NCI-H1436 treated with DMSO at 0.1 percent for 48 hours (cell line): ENCODE measurements at places on chromosomes 13 and 19.

GRCh38 chr13:107192289-107192688 is 624.4 kb upstream of the ARGLU1 start:
- DNase-seq: no peak

DNA sequence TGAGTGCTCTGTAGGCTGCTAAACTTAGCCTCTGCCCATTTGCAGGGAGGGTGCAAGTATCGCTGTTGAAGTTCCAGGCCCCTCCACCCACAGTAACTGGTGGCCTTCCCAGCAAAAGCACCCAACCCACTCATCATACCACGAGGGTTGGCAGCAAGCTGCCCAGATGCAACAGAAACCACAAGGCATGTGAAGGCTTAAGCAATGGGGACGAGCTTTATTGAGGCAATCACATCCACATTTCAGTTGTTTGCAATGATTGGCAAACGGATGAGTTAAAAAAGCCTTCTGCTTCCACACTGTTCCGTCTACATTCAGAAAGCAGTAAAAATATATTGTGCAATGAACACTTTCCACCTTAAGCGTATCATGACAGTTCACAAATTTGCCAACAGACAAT is 10.3 kb downstream of the GJB6 start:
- no peak for DNase-seq

- no peak for DNase-seq
Measured at GRCh38 chr13:41365631-41366030, 54.6 kb downstream of the NAA16 start.

GRCh38 chr19:51749979-51750378 is 1.7 kb downstream of the FPR1 start:
- no peak for DNase-seq

DNA sequence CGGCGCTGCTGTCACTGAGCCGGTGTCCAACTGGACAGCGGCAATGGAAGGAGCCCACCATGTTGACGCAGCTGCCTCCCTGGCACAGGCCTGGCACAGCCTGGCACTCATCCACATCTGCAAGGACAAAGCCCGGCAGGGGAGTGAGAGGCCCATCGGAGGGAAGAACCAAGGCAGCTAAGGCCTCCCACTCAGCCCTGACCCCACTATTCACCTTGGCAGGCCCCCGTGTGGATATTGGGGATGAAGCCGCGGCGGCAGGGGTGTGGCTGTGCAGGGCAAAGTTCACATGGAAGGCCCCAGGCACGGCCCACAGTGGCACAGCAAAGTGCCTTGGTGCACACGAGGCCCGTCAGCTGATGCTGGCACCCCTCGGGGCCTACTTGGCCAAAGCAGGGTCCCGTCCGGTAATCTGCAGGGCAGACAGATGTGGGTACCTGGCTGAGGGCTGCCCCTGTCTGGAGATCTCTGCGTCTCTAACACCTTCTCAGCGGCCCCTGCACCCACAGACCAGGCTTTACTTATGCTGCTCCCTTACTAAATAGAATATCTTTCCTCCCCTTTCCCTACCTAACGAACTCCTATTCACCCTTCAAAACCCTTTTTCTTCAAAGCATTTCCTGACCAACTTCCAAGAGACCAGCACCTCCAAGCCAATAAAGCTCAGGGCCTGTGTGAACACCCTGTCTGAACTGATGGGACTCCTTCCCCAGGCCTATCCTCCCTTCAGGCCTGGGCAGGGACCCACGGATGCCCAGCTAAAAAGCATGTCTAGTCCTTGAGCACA is 7.5 kb downstream of the FBN3 start:
- DNase-seq: no peak

DNA sequence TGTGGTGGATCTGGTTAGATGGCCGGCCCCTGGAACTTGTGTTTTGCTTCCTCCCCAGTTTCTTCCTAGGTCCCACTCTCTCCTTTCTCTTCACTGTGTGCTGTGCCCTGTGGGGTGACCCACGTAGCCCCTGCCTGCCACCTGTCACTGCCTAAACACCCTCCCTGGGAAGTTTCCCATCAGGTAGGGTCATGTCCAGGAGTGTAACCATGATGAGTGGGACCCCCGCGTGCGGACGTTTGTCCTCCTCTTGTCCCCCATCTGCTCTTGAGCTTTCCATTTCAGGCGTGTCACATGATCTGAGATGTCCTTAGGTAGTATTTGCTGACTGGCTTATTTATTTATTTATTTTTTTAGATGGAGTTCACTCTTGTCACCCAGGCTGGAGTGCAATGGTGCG is 61.3 kb downstream of the ARHGEF7 start:
- DNase-seq: no peak

DNA sequence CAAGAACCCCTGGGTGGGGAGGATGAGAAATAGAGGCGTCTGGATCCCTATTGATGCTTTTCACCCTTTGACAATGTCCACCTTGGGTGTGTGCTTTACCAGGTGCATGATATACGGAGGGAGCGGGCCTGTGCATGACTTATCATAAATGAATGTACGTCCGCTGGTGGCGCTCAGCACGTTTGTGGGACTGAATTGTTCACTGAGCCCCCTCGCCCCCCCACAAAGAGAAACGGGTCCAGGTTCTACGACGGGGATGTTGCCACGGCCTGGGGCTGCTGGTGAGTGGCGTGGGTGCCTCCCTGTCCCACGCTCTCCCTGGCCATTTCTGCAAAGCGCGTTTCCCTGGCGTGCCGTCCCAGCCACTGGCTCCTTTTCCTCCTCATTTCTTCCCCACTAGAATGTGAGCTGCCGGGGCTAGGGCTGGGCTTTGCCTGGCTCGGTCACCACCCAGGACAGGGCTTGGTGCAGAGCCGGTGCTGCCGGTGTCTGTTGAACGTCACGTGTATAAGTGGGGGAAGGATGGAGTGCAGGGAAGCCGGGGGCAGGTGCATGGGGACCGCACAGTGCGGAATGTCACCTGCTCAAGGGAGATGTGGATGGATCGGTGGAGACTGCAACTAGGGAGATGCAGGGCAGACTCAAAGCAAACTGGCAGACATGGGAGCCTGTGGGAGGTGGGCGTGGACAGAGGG is 21.6 kb downstream of the LRRC4B start:
- no peak for DNase-seq

GRCh38 chr19:49799798-49800376 is 13.2 kb downstream of the FUZ start:
- DNase-seq: no peak

GRCh38 chr19:3982701-3983541 is 2.3 kb downstream of the EEF2 start:
- no peak for DNase-seq

GRCh38 chr19:2490659-2491058 is 14.7 kb downstream of the GADD45B start:
- DNase-seq: no peak

DNA sequence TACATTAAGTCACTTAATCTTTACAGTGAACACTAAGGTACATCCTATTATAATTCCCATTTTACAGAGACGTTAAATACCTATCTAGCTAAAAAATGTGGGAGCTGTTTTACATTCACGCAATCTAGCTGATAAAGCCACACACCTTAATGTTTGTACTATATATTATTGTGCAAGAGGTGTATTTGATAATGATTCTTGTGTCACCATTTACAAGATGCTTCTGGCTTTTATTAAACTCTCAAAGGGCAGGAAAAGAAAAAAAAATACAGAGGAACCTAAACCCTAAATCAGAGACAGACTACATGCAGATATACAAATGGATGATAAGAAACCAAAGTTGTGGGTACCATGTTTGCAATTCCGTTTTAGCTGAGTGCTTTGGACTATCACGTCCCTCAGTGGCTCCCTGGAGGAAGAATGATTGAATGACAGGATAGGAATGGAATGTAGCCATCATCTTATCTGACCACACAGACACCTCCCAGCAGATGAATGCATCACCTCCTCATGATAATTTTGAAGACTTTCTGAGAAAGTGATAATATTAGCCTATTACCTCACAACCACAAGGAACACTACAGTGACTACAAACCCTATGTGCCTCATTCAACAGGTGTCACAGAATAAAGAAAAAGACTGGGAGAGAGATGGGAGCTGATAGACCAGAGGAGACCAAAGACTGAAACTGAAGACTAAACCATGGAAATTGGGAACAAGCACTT is 230.5 kb upstream of the SERP2 start:
- DNase-seq: no peak

GRCh38 chr13:106523576-106523975 is 11.9 kb downstream of the EFNB2 start:
- no peak for DNase-seq

GRCh38 chr19:3057275-3057714 is 5.0 kb downstream of the TLE5 start:
- no peak for DNase-seq

DNA sequence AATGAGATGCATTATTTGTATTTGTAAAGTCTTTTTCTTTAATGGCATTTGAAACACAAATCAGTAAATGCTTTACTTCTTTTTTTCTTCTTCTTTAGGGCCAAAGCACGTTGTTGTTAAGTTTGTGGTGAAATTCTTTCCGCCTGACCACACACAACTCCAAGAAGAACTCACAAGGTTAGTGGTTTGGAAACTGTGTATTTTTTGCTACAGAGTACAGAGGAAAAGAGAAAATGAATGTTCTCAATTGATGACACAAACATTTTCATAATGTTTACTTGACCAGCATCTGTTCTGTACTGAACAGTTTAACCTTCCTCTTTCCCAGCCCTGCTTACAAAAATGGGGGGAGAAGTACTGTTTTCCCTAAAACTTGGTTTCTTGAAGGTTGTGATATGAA is 190.9 kb upstream of the RNF113B start:
- DNase-seq: no peak

- DNase-seq: no peak
Measured at GRCh38 chr13:51764184-51765141, 39.5 kb downstream of the DHRS12 start.

GRCh38 chr19:53091413-53092254 is 11.6 kb downstream of the ZNF160 start:
- DNase-seq: no peak

DNA sequence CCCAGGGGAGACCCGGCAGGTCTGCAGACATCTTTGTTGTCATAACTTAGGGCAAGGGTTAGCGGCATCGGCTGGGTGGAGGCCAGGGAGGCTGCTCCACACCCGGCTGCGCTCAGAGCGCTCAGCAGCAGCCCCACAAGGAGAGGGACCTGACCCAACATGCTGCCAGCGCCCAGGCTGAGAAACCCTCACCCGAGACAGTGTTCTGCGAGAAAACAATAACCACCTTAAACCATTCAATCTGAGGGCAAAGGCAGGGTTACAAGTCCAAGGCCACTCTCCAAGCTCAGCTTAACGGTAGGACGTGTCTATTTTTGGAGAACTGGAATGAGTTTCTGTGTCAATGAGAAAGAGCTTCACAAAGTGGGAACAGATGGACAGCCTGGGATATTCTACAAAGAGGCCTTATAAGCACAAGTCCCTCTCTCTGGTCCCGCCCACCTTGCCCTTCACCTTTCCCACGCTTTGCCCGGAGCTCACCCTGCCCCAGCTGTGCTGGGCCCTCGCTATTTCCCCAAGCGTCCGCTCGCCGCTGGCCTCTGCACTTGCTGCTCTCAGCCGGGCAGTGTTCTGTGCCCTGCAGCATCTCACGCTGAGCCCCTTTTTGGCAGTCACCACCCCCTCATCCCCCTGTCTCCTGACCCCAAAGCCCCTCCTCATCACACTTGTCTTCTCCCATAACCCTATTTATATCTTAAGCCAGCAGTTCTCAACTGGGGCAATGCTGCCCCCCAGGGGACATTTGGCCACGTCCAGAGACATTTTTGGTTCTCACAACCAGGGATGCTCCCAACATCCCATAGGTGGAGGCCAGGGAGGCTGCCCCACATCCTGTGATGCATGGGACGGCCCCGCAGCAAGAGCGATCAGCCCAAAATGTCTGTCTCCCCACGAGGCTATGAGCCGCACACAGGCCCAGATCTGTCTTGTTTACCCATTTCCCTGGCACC is 17.6 kb downstream of the PPP1R12C start:
- DNase-seq: no peak

DNA sequence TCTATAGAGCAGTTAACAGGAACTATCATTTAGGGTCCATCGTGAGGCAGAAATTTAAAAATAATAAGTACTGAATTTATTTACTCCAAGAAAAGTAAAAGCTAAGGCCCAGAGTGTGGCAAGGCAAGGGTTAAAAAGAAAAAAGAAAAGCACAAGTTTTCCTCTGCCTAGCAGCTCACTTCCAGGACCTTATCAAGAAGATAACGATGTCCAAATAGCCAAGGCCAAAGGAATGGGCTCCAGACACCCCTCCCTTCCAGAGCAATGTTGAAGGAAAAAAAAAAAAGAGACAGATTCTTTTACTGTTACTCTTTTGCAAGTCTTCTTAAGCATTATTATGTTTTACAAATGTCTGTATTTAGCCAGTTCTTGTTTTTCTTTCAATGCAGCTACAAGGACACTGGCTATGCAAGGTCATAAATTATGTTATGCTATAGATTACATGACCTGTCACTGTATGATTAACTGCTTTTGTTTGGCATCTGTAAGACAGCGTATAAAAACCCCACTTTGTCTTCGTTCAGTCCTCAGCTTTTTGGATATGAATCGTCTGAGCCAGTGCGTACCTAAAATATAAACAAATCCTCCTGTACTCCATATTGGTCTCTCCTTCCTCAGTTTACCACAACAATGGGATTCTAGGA is 2.9 kb upstream of the ZNF700 start:
- DNase-seq: no peak

GRCh38 chr13:92807353-92807752 is 419.3 kb upstream of the GPC6 start:
- no peak for DNase-seq

DNA sequence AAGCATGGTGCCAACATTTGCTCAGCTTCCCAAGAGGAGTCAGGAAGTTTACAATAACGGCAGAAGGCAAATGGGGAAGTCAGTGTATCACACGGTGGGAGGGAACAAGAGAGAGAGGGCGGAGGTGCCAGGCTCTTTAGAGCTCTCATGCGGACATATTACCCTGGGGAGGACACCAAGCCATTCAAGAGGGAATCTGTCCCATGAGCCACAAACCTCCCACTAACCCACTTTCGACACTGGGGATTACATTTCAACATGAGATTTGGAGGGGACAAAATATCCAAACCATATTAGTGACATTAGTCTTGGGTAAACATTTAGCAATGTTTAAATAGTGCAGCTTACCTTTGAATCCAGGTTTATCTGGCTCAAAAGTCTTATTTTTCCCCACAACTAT is 69.9 kb downstream of the SLAIN1 start:
- DNase-seq: no peak

GRCh38 chr13:59458908-59459579 is 704.7 kb downstream of the DIAPH3 start:
- no peak for DNase-seq

DNA sequence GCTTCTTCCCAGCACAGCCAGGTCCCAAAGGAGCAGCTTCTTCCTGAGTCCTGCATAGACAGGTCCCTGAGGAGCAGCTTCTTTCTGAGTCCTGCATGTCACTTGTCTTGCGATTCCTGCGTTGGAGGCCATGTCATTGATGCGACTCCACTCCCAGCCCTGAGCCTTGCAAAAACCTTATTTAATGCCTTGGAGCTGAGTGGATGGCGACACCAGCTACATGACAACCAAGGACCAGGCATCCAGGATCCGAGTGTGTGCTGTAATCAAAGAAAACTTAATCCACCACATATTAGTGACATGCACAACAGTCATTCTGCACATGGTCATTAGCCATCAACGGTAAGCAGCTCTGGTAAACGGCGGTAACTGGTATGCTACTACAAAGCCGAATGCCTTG is 315.8 kb downstream of the TEX29 start:
- no peak for DNase-seq
